Inflammatory macrophage treated with lipopolysaccharide for 1 hour (primary cell): ENCODE measurements at places on chromosomes 3 and 15.

DNA sequence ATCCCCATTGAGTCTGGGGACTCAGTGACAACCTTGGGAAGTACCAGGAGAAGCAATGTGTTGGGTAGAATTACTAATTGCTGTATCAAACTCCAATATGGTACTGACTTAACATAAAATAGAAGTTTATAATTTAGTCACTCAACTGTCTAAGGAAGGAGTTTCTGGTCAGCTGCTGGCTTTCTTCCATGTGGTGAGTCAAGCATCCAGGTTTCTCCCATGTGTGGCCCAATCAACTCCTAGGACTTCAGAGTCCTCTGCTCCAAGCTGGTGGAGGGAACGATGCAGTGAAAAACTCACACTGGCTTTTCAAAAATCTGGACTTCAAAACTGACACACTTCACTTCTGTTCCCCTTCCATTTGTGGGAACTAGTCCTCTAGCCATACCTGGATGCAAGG is 25.2 kb downstream of the WNT5A start:
- DNase-seq, result no peak

- no peak for DNase-seq
These were observed 926 bp upstream of the SKOR1 start for GRCh38 chr15:67824197-67824968.

GRCh38 chr3:166444756-166445155 is 607.5 kb upstream of the BCHE start:
- no peak for DNase-seq

GRCh38 chr3:120302361-120302760 is 17.3 kb upstream of the GPR156 start:
- no peak for DNase-seq

GRCh38 chr3:40763807-40764206 is 239.0 kb downstream of the ZNF621 start:
- peak; percentile 55 for DNase-seq

- peak; percentile 87 for DNase-seq
These were observed 307.7 kb downstream of the RPLP1 start for GRCh38 chr15:69760258-69760845.

DNA sequence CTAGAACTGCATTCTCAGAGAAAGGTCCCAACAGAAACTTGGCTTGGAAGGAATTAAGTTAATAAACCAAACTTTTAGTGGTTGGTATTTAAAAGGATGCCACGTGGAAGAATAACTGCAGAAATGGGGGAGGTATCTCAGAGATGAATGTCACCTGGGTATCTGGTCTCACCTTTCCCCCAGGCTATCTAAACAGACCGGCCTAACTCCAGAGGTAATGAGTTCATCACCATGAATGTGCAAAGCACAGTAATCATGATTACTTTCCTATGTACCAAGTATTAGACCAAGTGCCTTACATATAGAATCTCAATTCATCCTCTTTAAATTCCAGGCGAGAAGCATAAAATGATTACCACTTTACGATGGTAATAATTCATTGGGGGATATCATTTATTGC is 80.8 kb downstream of the FBN1 start:
- no peak for DNase-seq

DNA sequence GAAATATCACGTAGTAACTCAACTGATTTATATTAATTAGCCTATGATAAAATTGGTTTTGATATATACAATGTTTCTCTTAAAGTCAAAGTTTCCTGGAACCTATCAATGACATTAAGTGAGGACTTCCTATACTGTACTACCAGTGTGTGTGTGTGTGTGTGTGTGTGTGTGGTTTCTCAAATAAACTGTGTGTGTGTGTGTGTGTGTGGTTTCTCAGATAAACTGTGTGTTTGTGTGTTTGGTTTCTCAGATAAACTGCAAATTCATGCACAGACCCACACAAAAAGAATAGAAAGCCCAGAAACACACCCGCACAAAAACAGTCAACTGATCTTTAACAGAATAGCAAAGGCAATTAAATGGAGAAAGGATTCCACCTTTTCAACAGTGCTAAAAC is 14.5 kb upstream of the WDR5B start:
- no peak for DNase-seq

GRCh38 chr15:93705753-93706455 is 525.5 kb upstream of the MCTP2 start:
- no peak for DNase-seq

DNA sequence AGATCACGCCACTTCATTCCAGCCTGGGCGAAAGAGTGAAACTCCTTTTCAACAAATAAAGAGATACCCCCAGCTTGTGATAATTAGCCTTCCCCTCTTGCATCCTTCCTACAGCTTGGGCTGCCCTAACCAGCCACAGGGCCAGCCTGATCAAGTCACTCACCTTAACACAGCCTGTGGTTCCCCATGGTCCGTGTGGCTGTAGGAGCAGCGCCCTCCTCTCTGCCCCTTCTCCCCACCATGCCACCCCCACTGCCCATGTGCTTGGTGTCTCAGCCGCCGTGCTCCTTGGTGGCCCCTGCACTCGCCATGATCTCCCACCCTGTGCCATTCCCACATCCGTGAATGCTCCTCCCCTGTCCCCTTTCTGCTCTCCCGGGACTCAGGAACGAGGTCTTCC is 13.2 kb upstream of the RPP14 start:
- DNase-seq, result no peak

DNA sequence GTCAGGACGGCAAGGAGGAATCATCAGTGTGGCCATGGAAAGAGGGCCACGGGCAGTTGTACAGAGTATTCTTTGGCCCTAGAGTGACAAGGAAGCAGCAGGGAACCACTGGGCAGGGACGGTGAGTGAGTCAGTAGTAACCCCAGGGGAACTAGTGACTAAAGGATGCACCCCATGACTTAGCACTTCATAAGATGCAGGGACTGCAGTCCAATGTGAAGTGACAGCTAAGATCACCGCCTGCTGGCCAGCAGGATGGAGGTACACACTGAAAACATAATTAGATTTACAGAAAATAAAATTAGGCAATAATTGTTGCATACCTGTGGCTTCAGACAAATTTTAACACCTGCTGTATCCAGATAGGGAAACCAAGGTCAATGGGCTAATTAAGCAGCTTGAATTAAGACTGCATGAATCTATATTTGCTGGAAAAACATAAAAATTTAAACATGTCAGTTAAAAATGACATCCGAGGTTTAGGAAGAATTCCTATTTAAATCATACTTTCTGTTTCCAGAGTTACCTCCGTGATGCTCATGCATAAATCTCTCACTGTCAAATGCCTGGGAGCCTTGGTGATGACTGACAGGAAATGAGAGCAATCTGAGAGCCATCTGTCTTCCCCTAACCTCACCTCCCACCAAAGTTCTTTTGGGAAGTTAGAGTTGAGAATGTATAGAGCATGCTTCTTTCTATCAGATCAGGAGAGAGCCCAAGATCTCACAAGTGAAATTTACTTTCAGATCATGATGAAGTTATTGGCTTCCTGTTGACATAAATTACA is 56.5 kb downstream of the DCLK3 start:
- peak; percentile 72 for DNase-seq
